ENCODE measurements at places on chromosomes 2 and 18.

DNA sequence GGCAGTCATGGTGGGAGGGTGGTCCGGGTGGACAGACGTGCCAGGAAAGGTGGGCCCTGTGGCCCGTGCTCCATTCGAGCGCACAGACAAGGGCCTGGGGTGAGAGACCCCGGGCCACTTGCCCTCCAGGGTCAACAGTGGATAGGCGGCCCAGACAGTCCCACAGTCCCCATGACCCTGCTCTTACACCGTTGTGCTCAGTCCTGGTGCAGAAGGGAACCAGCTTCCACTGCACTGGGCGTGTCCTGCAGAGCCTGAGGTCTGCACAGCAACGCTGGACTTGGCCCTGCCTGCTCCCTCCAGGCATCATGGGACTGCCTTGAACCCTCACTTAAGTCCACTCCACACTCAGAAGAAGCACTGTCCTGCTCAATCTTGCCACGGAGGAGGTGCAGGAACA is 52.0 kb downstream of the PXDN start:
- DNase-seq: no peak

- DNase-seq: no peak
These were observed 64.7 kb downstream of the SKA1 start for GRCh38 chr18:50439460-50440015.

- DNase-seq: no peak
These were observed 100.8 kb downstream of the LRP1B start for GRCh38 chr2:142029974-142030373.

DNA sequence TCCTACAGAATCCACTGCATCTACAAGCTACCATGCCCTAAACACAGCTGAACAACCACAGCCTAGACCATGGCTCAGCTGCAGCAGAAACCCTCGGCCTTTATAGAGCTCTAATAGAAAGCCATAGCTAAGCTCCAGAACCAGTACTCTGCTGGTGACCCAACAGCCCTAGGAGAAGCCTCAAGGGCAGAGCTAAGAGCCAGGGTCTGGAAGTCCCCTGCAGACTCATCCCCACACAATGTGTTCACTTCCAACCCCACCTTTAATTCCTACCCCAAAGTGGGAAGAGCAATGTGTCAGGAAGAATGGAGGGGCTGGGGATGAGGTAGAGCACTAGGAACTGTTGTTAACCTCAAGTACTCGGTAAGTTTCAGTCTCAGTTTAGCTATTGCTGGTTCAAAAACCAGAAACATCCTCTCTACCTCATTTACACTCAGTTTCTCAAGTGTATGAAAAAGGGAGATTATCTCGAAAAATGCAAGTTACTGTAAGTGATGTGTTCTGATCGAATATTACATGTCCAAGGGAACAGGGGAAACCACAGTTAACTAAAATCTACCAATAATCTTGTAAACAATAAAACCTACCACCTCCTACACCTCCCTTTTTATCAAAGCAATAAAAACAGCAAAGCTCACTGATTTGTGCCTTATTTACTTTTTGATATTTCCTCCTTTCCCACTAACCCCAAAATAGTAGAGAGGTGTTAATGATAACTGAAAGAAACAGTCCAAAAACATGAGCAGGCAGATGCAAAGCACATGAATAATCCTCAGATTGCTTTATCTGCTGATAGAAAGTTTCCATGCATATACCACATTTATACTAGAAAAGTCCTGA is 36.2 kb downstream of the THADA start:
- no peak for DNase-seq

GRCh38 chr2:200322607-200323006 is 16.1 kb downstream of the SPATS2L start:
- DNase-seq: no peak

DNA sequence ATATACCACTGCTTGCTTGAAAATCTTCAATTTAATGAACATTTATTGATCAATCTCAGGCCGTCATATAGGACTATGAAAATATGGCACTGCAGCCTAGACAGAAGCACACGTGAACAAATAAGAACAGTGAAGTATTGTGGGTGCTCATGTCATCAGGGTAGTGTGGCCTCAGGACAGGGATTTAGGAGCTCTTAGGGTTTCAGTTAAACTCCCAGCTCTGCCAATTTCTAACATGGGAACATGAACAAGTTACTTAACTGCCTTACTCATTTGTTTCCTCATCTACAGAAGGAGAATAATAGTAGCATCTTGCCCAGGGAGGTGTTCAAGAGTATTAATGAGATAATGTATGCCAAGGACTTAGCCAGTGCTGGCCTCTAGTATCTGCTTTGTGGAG is 146.0 kb upstream of the MAP3K20 start:
- DNase-seq: no peak

GRCh38 chr2:10835052-10835970 is 22.7 kb upstream of the PDIA6 start:
- peak; percentile 76 for DNase-seq

- no peak for DNase-seq
These were observed 323.4 kb upstream of the EPHA4 start for GRCh38 chr2:221895366-221896121.
